Adrenal gland (tissue), 19 donors: ENCODE measurements at places on chromosomes 16 and 17. TPM values are rescaled to one million over a fixed set of nuclear protein-coding genes. Genes with fewer than 3 reads are reported as not detected.

Gene ULK2
- polyA plus RNA-seq = 9.5 TPM

Gene PDIA2
- 2.6 TPM for polyA plus RNA-seq

Gene MPP2
- polyA plus RNA-seq = 1.2 TPM

DNA sequence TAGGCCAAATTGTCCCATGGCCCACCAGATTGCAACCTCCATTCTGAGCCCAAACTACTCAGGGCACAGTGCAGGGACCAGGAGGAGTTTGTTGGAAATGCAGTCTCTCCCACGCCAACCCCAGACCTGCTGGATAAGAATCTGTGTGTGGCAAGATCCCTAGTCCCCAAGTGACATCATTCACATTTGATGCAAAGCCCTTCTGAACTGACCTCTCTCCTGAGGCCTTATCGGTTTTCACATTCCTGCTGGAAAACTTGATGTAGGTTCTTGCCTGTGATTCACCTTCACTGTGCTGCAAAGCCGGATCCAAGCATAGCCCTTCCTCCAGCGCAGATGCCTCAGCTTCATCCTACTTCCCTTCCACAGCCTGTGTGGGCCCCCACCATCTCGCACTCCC is 6.6 kb upstream of the SHCBP1 start:
- no peak for DNase-seq

GRCh38 chr16:55542459-55543082 is 23.9 kb upstream of the CAPNS2 start:
- DNase-seq = no peak

GRCh38 chr16:29684679-29685078 is 5.7 kb downstream of the QPRT start:
- no peak for DNase-seq

- DNase-seq = peak; percentile 40
These were observed 11.4 kb downstream of the CCR7 start for GRCh38 chr17:40553694-40554534.

GRCh38 chr16:14450846-14451245 is 179.2 kb downstream of the PARN start:
- DNase-seq = no peak

DNA sequence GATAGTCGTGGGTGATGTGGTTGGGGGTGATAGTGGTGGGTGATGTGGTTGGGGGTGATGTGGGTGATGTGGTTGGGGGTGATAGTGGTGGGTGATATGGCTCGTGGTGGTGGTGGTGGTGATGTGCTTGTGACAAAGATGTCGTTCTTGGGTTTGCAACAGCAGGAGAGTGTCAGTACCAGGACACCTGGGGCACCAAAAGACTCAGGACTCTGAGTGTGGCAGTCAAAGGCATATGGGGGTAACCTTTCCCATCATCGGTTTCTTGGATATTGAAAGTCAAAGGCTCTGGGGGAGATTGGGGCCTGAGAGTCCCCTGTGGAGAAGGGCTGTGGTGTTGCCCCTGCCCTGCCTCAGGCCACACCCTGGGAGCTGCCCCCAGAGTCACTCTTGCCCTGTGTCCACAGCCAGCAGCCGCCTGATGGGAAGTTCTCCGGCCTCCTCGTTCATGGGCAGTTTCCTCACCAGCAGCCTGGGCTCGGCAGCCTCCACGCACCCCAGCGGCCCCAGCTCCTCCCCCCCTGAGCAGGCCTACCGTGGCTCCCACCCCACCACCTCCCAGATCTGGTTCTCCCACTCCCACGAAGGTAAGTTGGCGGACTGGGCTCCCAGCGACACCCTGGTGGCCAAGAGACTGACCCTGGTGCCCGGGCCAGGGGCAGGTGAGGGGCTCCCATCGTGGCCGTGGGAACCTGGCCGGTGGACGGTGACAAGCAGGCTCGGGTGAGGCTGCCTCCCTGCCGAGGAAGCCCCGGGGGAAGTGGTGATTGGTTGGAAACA is 31.3 kb downstream of the BAHCC1 start:
- no peak for DNase-seq

DNA sequence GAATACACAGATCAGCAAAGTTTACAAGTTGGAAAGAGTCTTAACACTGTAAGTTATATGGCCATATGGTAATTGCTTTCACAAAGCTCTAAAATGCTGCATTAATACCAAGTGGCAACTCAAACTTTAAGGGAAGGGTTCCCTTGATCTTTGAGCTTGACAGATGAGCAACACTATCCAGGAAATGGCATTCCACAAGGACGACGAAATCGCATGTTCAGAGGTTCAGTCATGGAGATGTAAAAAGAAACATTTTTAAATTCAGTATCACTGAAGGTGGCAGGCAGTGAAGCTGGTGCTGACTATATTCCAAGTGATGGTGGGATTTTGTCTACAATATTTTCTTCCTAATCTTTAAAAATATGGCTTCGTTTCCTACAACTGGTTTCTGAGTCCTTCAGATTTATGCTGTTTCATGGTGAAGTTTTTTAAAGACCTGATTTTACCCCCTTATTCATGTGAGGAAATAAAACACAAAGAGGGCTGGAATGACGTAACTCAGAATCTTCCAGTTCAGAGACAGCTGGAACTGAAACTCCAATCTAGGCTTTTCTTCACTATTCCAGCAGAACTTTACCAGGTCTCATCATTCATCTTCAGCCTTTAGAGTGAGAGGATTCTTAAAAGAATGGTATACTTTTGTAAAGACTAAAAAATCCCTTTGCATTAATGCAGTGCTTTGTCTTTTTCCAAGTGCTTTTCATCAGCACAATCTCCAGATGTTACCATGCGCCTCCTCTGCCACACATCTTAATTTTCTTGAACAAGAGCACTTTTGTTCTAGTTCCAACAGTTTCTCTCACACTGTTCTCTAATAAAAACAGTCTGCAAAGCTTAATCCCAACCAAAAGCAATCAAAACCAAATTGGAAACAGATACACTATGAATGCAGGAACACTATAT is 20.2 kb downstream of the CHCT1 start:
- no peak for DNase-seq

GRCh38 chr17:1521086-1521640 is 4.8 kb upstream of the INPP5K start:
- DNase-seq = no peak

DNA sequence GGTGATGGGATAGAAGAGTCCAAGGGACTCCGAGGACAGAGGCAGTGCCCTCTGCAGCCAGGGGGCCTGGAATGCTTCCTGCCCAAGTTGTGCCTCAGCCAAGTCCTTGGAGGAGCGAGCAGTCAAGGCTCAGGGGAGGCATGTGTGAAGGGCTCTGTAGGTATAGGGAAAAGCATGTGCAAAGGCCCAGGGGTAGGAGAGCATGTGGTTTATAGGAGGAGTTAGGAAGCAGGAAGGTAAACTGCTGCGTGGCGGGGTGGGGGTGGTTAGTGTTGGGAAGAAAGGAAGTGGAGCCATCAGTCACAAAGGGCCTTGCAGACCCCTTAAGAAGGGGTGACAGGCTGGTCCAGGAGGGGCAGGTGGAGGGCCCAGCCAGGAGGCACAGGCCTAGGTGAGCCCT is 7.2 kb downstream of the POLR3E start:
- DNase-seq = no peak

- no peak for DNase-seq
These were observed 31.7 kb downstream of the CNGB1 start for GRCh38 chr16:57938936-57939871.

- no peak for DNase-seq
These were observed 38.4 kb downstream of the SOX9 start for GRCh38 chr17:72158895-72159885.

GRCh38 chr17:11772031-11772430 is 173.8 kb downstream of the DNAH9 start:
- DNase-seq = no peak

- DNase-seq = peak; percentile 75
These were observed at the start of gene METRNL for GRCh38 chr17:83079352-83079747. METRNL (plus strand) TSS chr17:83079609; CDS start chr17:83079816, 207 bp downstream.

- DNase-seq = no peak
These were observed 2.0 kb downstream of the KLHL11 start for GRCh38 chr17:41863074-41863848.

GRCh38 chr17:39618246-39618913 is 8.4 kb upstream of the PPP1R1B start:
- no peak for DNase-seq
